NCI-H2029 (cell line): ENCODE measurements at places on chromosomes 2 and 18.

DNA sequence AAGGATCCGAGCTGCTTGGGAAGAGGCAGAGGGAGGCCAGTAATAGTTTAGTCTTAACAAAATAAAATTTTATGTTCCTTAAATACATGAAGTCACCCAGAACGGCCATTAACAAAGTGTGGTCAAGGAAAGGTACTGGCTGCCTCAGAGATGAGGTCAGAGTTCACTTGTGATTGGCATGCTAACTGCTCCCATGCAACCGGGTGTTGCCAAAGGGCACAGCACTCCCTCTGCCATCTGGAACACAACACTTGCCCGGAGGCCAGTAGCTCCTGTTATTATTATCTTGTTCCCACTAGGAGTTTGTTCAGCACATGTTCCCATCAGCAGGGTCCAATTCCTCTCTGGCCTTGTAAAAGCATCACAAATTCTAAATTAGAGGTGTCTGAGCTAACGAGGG is 207.0 kb downstream of the CYP26B1 start:
- DNase-seq, result no peak

GRCh38 chr2:239392072-239392357 is 8.8 kb downstream of the HDAC4 start:
- DNase-seq, result no peak

DNA sequence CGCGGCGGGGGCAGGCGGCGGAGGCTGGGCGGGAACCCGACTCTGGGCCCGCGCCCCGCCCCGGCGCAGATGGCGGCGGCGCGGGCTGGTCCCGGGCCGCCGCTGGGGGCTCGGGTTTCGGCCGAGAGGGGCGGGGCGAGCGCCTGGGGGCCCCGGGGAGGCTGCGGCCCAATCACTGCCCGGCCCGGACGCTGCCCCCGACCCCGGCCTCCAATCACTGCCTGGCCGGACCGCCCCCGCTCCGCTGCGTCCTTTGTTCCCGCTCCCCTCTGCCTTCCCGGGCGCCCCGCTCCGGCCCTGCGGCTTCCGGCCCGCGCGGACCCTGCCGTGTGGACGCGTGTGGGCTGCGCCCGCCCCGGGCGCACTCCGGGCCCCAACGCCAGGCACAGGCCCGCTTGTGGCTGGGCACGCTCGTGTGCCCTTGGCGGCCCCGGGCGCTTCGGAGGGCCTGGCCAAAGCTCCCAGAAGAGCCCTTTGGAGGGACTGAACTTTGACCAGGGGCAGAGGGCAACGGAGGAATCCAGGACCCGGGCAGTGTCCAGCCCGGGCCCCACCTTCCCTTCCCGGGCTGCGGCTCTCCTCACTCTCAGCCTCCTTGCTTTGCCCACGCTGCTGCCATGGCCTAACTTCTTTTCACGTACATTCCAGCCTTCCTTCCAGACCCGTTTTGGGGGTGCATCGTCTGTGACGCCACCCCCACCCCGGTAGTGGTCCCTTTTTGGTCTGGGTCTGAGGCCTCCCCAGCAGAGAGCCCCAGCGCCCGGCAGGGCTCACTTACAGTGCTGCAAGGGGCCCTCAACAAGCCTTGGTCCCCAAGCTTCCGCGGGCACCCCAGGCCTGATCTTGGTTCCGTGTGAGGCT is 27.1 kb upstream of the PTMA start:
- DNase-seq, result peak; percentile 60

GRCh38 chr2:58976375-58977071 is 735.4 kb upstream of the FANCL start:
- DNase-seq, result peak; percentile 12

GRCh38 chr18:25334588-25334987 is 17.4 kb downstream of the ZNF521 start:
- no peak for DNase-seq

GRCh38 chr2:47644351-47644750 is 138.6 kb upstream of the MSH6 start:
- no peak for DNase-seq

DNA sequence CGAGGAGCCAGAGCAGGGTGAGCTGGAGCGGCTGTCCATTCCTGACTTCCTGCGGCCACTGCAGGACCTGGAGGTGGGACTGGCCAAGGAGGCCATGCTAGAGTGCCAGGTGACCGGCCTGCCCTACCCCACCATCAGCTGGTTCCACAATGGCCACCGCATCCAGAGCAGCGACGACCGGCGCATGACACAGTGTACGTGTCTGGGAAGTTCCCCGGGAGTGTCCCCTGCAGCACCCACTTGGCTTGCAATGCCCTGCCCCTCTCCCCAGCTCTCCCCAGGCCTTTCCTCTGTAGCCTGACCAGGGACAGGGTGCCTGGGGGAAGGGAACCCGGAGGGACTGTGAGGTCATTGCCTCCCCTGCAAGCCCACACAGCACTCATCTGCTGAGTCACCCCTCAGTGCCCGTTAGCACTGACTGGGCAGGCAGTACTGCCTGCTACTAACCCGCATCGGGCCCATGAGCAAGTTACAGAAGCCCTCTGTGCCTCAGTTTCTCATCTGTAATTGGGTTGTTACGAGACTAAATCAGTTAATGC is 29.4 kb upstream of the GMPPA start:
- no peak for DNase-seq

DNA sequence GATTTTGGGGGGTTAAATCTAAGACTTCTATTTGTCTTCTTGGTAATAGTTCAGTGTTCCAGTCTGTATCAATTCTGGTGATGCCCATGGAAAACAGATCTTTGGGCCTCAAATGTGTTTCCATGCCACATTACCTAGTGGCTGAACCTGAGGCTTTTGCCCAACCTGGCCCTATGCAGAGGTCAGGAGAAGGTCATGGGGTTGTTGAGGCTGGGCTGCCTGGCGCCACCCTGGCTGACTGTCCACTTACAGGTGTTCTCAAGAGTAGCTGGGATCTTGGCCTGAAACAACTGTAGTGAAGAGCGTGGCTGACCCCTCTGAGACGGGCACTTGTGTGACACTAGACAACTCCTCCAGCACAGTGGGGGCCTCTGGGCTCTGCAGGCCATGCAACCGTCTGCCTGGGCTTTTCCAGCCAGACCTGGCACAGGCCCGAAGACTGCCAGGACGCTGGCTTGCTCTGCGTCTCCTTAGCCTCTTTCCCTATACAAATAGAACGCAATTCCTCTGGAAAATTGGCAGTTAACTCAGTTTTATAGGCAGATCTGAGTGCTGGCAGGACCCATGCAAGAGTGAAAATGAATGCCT is 127.8 kb downstream of the TRIM43 start:
- DNase-seq, result no peak

GRCh38 chr2:134482766-134483340 is 229.0 kb downstream of the MGAT5 start:
- DNase-seq, result no peak

DNA sequence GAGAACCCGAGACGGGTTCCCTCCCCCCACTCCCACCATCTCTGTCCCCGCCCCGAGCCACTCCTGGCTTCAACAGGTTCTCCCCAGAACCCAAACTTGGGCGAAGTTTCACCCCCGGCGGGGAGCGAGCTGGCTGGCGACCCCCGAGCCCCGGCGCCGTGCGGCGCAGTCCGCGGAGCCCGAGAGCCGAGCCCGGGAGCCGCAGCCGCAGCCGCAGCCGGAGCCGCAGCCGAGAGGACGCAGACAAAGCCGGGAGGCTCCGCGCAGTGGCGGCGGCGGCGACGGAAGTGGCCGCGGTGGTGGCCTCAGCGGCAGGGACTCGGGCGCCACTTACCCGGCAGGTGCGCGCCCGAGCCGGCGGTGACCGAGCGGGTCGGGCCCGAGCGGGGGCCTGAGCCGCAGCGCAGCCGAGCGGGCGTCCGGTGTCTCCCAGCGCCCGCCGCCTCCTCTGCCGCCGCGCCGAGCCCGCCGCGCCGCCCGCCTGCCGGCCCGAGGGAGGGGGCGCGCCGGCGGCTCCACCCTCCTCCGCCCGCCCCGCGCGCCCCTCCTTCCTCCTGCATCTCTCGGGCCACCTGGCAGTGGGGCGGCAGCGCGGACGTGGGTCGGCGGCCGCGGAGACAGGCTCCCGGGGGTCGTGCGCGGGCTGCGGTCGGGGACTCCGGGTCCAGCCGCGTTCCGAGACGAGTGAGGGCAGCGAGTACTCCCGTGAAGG is at the start of gene ECEL1:
TSS of gene ECEL1 (minus strand) at position 450 of the 712 bp plus-strand sequence. CDS start 1,181 bp downstream, outside the sequence.
- DNase-seq, result no peak

DNA sequence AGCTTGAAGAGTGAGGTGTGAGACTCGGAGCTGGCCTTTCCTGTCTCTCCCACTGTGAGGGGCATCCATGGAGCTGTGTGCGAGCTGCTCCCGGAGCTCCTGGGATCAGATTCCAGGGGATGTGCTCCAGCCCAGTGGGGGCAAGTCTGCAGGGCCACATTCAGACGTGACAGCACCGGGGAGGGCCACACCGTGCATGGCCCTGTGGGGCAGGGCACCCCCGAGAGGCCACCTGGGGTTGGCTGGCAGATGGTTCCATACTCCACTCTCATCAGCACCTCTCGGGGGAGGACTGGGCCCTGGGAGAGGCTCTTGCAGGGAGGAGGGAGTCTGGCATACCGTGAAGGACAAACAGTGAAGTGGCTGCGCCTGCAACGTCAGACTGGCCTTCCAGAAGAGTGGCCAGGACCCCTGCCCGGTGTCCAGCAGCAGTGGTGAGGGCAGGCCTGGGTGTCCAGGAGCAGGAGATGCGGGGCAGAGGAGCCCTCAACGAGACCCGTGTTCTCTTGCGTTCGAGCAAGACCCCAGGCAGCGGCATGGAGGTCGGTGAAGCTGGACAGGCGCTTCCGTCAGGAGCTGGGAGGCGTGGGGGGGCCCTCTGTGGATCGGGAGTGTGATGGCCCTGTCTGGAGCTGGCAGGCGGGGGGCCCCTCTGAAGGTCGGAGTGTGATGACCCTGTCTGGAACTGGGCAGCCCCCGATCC is 84.3 kb downstream of the ASB1 start:
- no peak for DNase-seq

DNA sequence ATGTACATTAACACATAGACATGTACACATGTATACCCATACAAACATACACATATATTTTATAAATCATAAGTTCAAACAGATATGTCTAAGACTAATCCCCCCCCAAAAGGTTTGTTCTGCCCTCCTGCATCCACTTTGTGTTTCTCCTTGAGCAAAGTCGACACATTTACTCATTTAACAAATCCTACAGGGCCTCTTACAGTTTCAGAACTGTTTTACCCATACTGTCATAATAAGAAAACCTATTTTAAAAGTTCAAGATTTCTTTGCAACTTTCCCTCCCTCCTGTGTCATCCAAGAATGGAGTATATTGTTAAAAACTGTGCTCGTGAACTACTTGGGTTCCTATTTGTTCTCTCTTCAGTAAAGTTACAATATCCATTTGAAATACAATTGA is 166.7 kb downstream of the L3MBTL4 start:
- no peak for DNase-seq

DNA sequence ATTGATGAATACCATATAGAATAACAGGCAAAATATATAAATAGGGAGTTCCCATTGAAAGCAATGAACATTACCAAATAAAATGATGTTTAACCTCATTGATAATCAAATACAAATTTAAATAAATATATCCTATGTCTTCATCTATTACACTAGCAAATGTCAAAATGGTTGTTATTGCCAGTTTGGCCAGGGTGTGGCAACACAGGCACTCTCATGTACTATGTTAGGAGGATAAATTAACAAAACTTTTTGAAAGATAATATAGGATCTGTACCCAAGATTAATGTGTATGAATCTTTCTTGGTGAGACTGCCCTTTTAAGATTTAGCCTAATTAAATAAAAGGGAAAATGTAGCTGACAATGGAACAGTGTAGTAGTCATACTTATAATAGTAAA is 659.3 kb downstream of the ERBB4 start:
- DNase-seq, result no peak

- DNase-seq, result no peak
Measured at GRCh38 chr2:111168528-111169239, 48.0 kb downstream of the BCL2L11 start.

DNA sequence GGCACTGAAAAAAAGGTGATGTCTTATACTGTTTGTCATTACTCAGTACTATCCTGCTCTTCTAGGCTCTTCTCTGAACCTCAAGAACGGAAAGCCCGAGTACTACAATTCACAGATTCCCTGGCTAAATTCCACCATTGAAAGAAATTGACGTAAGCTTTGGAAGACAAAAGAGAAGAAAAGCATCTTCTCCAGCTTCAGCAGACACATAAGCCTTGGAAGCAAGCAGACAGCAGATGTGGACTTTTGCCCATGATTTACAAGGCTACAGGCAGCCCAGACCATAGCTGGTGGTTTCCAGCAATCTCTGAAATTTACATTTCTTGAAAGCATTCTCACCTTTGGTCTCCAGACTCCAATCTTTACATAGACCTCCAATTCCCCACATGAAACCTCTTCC is 289.0 kb downstream of the C1D start:
- no peak for DNase-seq
